ENCODE measurements at places on chromosomes 3 and 15. TPM values are rescaled to one million over a fixed set of nuclear protein-coding genes. Genes with fewer than 3 reads are reported as not detected.

- H3K27me3 ChIP-seq: no peaks in the 10 kb centered on the region
- peaks cover 41% of the 10 kb centered on the region for H3K4me1 ChIP-seq
- peak overlapping the region; percentile 15 for H3K27ac ChIP-seq
- no peak overlapping the region for H3K4me3 ChIP-seq
- H3K36me3 ChIP-seq: peaks cover 6% of the 10 kb centered on the region
These were observed 6.4 kb downstream of the IQSEC1 start for GRCh38 chr3:13066834-13067233.

DNA sequence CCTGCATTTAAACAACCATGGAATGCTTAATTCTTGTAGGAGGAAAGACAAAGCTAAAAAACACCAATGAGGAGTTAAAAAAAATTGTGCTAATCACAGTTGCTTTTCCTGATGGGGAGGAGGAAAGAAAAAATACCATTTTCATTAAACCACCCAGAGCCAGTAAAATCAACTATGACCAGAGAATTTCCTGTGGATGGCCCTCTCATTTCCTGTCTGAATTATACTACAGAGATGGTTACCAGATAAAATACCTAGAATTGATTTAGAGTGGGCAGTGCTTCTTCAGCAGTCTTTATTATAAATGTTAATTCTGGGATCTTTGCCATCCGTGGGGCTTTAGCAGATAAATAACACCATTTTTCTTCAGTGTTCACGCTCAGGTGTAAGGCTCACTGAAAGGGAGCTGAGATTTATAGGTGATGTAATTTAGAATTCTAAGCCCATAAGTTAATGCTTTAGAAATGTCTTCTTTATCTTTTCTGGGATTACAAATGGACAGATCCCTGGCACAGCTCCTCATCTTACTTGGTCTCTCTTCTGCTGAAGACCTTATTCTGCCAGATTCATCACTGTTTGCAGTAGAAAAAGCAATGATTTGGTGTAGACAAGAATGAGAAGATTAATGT is 37.9 kb downstream of the RETNLB start:
- no peak overlapping the region for H3K4me3 ChIP-seq
- no peaks in the 10 kb centered on the region for H3K36me3 ChIP-seq
- peaks cover 6% of the 10 kb centered on the region for H3K27me3 ChIP-seq
- DNase-seq: no peak
- no peaks in the 10 kb centered on the region for H3K4me1 ChIP-seq

GRCh38 chr3:111882194-111882593 is 23.1 kb downstream of the PHLDB2 start:
- H3K4me1 ChIP-seq: no peaks in the 10 kb centered on the region
- H3K27me3 ChIP-seq: peaks cover 6% of the 10 kb centered on the region
- H3K4me3 ChIP-seq: no peak overlapping the region

DNA sequence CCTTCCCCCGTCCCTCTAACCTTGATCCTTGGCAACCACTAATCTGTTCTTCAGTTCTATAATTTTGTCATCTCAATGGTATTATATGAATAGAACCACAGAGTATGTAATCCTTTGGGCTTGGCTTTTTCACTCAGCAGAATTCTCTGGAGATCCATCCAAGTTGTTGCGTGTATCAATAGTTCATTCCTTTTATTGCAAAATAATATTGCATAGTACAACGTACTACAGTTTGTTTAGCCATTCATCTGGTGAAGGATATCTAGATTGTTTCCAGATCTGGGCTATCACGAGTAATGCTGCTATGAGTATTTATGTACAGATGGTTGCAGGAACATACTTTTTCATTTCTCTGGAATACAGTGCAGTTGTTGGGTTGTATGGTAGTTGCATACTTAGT is 76.2 kb downstream of the PLXNA1 start:
- no peak overlapping the region for H3K4me3 ChIP-seq
- H3K4me1 ChIP-seq: no peaks in the 10 kb centered on the region
- no peaks in the 10 kb centered on the region for H3K36me3 ChIP-seq

GRCh38 chr3:162586591-162586990 is 1090.0 kb downstream of the OTOL1 start:
- no peaks in the 10 kb centered on the region for H3K27me3 ChIP-seq
- H3K4me1 ChIP-seq: no peaks in the 10 kb centered on the region
- DNase-seq: no peak
- no peak overlapping the region for H3K27ac ChIP-seq
- H3K4me3 ChIP-seq: no peak overlapping the region

DNA sequence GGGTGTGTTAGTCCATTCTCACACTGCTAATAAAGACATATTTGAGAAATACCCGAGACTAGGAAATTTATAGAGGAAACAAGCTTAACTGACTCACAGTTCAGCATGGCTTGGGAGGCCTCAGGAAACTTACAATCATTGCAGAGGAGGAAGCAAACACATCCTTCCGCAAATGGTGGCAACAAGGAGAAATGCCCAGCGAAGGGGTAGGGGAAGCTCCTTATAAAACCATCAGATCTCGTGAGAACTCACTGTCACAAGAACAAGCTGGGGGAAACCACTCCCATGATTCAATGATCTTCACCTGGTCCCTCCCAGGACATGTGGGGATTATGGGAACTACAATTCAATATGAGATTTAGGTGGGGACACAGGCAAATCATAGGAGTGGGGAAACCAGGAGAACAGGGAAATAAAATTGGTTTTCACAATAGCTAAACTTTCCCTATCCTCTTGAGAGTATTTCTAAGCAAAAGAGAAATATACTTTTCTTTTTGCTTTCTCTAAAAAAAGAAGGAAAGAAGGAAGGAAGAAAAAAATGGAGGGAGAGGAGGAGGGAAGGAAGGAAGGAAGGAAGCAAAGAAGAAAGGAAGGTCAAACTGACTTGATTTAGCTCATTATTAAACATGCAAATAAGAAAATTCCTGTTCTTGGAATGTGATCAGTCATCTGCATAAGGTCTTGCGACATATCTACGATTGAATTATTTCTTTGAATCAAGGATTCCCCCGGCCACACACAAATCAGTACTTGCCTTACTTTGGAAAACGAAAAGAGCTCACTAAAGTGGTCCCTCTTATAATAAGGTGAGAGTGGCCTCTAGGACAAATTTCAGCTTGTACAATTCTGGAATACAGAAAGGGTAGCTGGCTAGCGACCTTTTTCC is 75.2 kb downstream of the LIPC start:
- H3K4me1 ChIP-seq: peaks cover 29% of the 10 kb centered on the region
- peak overlapping the region; percentile 80 for H3K27ac ChIP-seq
- no peaks in the 10 kb centered on the region for H3K27me3 ChIP-seq
- no peak for DNase-seq

DNA sequence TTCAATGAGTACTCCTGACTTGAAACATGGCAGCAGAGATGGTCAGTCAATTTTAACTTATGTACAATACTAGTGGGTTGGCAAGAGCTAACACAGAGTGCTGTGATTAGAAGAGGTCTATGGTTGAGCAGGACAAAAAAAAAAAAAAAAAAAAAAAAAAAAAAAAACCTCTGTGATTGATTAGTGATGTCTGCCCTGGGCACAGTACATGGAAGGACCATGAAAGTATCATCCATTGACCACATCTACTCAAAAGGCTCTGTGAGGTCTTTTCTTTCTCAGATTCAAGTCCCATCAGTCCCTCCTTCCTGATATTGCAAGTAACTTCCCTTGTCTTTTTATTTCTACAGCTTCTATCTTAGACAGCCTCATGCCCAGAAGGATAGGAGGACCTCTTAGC is 59.6 kb downstream of the NTRK3 start:
- DNase-seq: no peak
- no peak overlapping the region for H3K27ac ChIP-seq
- no peaks in the 10 kb centered on the region for H3K36me3 ChIP-seq
- no peak overlapping the region for H3K4me3 ChIP-seq
- H3K27me3 ChIP-seq: peaks cover 1% of the 10 kb centered on the region

GRCh38 chr15:42083605-42083908 is 10.8 kb downstream of the PLA2G4D start:
- H3K27ac ChIP-seq: no peak overlapping the region
- H3K27me3 ChIP-seq: peaks cover 12% of the 10 kb centered on the region
- H3K4me3 ChIP-seq: no peak overlapping the region
- H3K4me1 ChIP-seq: peaks cover 3% of the 10 kb centered on the region

DNA sequence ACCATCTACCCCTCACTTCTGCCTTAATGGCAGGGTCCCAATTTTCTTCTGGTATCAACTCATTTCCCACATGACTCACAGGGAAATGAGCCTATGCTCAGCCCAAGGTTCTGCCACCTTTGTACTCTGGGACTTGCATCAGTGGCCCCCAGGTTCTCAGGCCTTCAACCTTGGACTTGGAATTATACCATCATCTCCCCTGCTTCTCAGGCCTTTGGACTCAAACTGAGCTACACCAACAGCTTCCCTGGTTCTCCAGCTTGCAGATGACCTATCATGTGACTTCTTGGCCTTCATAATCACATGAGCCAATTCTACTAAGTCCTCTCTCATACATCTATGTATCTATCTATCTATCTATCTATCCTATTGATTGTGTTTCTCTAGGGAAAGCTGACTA is 149.5 kb downstream of the PLCH1 start:
- no peaks in the 10 kb centered on the region for H3K36me3 ChIP-seq
- peaks cover 5% of the 10 kb centered on the region for H3K27me3 ChIP-seq
- H3K4me1 ChIP-seq: no peaks in the 10 kb centered on the region
- no peak overlapping the region for H3K4me3 ChIP-seq
- DNase-seq: no peak
- H3K27ac ChIP-seq: no peak overlapping the region

DNA sequence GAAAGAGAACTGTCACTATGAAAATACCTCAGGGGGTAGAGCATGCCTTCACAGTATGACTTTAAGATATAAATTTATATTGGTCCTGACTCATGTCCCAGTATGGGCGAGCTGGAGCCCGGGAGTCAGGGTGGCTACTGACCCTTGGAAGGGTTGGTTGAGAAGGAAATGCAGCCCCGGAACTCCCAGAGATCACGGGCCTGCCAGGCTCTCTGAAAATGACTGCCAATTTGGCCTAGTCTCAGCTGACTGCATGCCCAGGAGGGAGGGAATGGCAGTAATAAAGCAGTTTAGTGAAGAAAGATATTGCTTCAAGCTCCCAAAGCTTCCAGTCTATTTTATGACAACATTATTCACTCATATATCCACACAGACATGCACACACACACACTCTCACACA is 299.0 kb downstream of the NR2F2 start:
- no peak overlapping the region for H3K4me3 ChIP-seq
- H3K27me3 ChIP-seq: no peaks in the 10 kb centered on the region
- H3K36me3 ChIP-seq: no peaks in the 10 kb centered on the region
- no peaks in the 10 kb centered on the region for H3K4me1 ChIP-seq
- no peak overlapping the region for H3K27ac ChIP-seq

- no peak for DNase-seq
- H3K27ac ChIP-seq: peak overlapping the region; percentile 56
- H3K4me1 ChIP-seq: peaks cover 4% of the 10 kb centered on the region
- no peak overlapping the region for H3K4me3 ChIP-seq
- H3K36me3 ChIP-seq: no peaks in the 10 kb centered on the region
These were observed 148.6 kb downstream of the IMPG2 start for GRCh38 chr3:101171681-101172191.

- no peak overlapping the region for H3K27ac ChIP-seq
- H3K4me3 ChIP-seq: no peak overlapping the region
- H3K4me1 ChIP-seq: no peaks in the 10 kb centered on the region
- no peaks in the 10 kb centered on the region for H3K36me3 ChIP-seq
These were observed 169.3 kb upstream of the STAC start for GRCh38 chr3:36210840-36211651.

GRCh38 chr3:114217266-114217665 is 20.1 kb downstream of the ZNF80 start:
- H3K27me3 ChIP-seq: no peaks in the 10 kb centered on the region
- H3K36me3 ChIP-seq: peaks cover 2% of the 10 kb centered on the region
- no peak overlapping the region for H3K27ac ChIP-seq
- DNase-seq: peak; percentile 57
- H3K4me3 ChIP-seq: peak overlapping the region; percentile 7
- peaks cover 48% of the 10 kb centered on the region for H3K4me1 ChIP-seq

GRCh38 chr3:169954142-169954756 is 12.4 kb upstream of the SEC62 start:
- no peak overlapping the region for H3K27ac ChIP-seq
- H3K4me3 ChIP-seq: no peak overlapping the region
- H3K4me1 ChIP-seq: peaks cover 2% of the 10 kb centered on the region
- H3K36me3 ChIP-seq: no peaks in the 10 kb centered on the region

Gene PLS1
- total RNA-seq: 4.6 TPM

Gene C2CD4A
- total RNA-seq: 0.05 TPM

Gene PLAAT1
- total RNA-seq: not detected

Gene SLC30A4
- 1.2 TPM for total RNA-seq

Gene SLC22A14
- total RNA-seq: not detected

Gene PRR23C
- not detected for total RNA-seq

Gene GOLGA6D
- not detected for total RNA-seq

Gene CPA3
- total RNA-seq: not detected

Gene PTH1R
- total RNA-seq: not detected

Gene CLCN2
- 8.3 TPM for total RNA-seq

Gene GPR176
- 0.14 TPM for total RNA-seq

Gene ATP8B4
- 38.5 TPM for total RNA-seq

Gene NPAP1
- total RNA-seq: not detected

All from activated CD4-positive, alpha-beta T cell treated with anti-CD3 and anti-CD28 coated beads, Interleukin-2, amount 10 ng/mL, durations not matched to agents 24 days and 14 days (primary cell).